HT-29 (cell line): ENCODE measurements at places on chromosomes 3 and 15. TPM values are rescaled to one million over a fixed set of nuclear protein-coding genes. Genes with fewer than 3 reads are reported as not detected.

GPR176 gene
- total RNA-seq = 1.7 TPM in 2 replicates

ZNF774 gene
- 1.2 and 2.5 TPM in 2 replicates for total RNA-seq

LIPH gene
- total RNA-seq = 5.3 and 11.6 TPM in 2 replicates

COL8A1 gene
- total RNA-seq = 0.13 TPM in 1 of 2 replicates, not detected in the other

GMPPB gene
- total RNA-seq = 40.0 and 45.1 TPM in 2 replicates

ALDH1A2 gene
- 0.25 TPM in 1 of 2 replicates, not detected in the other for total RNA-seq
